ENCODE measurements at places on chromosomes 5 and 9.
A peak's percentile ranks its signal among the peaks of the same experiment; 100 is the strongest.

DNA sequence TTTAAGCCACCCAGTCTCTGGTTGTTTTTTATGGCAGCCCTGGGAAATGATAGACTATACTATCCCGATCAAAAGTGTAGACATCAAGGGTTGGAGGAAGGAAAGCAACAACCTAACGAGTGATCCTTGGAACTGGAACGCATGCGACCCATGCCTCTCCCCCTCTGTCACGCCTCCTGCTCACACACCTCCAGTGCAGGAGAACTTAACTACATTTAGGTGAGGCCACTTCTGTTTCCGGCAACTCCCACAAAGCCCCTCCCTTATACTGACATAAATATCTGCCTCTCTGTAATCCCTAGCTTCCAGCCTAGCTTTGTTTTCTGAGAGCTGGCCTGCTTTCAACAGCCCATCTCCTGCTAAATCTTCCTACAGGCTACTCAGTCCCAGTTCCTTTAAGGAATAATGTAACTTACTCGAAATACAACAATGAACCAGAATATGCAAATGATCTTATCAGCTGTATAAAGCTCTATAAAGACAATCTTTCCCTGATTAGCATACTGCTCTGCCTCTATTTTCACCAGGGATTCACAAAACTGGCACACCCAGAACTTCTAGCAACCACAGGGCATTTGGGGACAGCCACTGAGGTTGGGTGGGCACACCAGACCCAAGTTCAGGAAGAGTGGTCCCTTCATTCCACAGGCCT lies 73.9 kb downstream of the GABBR2 start:
- no peak for DNase-seq

DNA sequence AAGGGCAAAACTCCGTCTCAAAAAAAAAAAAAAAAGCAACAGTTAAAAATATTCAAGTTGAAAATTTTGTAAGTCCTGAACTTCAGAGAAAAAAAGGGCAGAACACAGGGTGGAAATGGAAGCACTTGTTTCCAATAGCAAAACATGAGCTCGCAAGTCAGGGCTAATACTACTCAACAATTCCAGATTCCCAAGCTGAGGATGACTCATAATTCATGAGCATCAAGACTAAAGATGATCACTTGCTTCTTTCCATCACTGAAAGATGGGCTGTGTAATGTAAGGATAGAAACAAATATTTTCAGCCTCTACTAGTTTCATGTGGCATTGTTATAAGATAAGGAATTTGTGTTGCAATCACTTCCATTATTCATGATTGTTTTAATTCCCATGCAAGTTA lies 33.5 kb upstream of the FST start:
- no peak for DNase-seq

DNA sequence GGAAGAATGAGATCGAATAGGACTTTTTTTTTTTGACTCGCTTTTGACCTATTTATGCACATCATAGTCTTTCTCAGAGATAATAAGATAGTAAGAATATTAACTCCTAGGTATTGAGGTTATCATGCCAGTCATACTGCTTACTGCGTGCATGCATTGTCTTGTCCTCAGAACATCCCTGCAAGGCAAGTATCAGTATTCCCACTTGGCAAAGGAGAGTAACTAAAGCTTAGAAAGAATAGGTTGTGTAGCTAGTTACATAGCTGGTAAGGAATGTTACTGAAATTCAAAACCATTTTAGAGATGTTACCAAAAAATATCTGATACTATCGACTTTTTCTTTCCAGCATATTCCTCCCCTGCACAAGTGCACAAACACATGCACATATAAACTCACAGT lies 296.1 kb upstream of the CLINT1 start:
- no peak for DNase-seq

GRCh38 chr9:119284118-119284517 lies 85.1 kb downstream of the BRINP1 start:
- no peak for DNase-seq

DNA sequence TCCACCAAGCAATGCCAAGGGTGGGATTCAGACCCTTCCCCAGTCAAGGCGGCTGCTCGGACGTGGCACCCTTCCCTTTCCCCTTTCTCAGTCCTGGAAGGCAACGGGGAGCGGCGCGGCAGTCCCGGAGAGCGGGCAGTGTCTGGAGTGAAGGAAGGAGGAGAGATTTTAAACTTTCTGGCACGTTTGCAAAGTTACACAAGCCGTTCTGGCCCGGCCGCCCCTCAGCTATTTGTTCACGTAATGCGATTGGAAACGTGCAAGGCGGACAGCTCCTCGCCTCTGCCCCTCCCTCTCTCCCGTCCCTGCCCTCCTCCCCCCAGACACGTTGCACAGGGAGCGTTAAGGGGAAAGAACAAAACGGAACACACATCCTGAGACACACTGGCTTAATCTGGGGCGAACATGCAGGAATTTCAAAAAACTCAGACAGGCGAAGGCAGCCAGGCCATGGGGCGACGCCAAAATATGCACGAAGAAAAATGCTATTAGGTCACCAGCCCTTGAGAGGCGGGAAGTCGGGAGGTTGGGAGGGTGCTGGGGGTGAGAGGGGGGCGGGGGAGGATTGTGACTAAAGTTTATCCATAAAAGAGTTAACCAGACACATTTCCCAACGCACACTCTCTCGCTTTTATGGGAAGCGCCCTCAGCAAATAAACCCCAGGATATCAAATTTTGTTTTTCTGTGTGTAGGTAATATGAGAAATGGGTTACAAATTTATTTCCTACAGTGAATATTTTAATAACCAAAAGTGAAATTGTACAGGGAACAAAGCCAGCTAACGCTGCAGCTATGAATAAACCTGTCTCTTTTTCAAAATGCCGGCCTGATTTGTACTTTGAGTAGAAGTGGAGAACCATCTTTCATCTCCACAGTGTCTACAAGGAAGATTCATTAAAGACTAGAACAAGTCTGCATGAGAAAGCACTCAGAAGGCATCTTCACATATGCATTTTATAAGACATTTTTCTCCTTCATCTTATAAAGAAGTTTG lies at the start of gene LOX:
Gene LOX (minus strand): TSS at position 144 of the 995 bp plus-strand sequence. CDS start 274 bp downstream, outside the sequence.
- peak; percentile 72 for DNase-seq

DNA sequence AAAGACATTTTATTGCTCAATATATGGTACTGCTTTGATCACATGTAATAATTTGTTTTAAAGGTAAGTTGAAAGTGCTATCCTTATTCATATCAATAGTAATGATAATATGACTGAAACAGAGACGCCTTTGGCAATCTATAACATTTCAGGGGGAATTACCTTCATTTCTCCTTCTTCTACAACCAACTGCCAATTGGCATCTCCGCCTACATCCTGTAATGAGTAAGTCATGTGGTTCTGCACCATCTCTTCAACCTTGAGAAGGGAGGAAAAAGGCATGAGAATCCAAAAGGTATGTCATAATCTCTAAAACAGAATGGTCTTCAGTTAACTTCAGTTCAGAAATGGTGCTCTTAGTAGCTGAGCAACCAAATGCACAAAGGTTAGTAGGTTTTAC lies 52.4 kb downstream of the HMGCR start:
- DNase-seq, result no peak

GRCh38 chr9:92763721-92764380 lies 782 bp downstream of the BICD2 start:
- no peak for DNase-seq

DNA sequence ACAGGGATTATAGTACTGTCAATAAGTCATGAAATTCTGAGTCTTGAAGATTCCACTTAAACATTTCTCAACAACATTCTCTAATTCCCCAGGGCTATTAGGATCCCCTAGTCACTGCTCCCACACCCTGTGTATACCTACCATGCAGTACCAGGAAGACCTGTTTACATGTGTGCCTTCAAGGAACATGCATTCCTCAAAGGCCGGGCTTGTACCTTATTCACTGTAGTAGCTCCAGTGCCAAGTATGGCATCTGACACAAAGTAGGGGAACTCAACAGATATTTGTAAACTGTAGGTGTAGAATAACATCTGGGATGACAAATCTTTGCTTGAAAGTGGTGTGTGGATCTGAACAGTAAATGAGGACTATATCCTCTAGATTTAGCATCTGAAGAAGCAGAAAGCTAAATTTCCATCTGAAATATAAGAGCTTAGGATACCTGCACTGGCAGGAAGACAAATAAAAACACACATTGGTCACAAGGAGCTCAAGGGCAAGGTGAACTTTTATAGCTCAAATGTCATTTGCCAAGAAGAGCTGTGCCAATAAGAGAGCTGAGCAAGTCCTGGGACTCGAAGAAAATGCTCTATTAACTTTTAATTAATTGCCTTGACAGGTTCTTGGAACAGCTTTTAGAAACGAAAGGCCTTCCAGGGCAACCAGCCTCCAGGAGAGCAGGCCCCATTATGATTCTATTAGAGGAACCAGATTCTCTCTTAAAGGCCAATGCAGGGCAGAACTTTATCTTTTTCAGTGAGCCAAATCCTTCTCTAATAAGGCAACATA lies 52.3 kb upstream of the MYOT start:
- no peak for DNase-seq

GRCh38 chr9:8570776-8571175 lies 771.2 kb upstream of the DMAC1 start:
- DNase-seq, result no peak

- DNase-seq, result no peak
Measured at GRCh38 chr5:18119156-18119785, 485.0 kb downstream of the TAF11L14 start.

- no peak for DNase-seq
Measured at GRCh38 chr5:36507332-36507952, 99.0 kb upstream of the SLC1A3 start.

DNA sequence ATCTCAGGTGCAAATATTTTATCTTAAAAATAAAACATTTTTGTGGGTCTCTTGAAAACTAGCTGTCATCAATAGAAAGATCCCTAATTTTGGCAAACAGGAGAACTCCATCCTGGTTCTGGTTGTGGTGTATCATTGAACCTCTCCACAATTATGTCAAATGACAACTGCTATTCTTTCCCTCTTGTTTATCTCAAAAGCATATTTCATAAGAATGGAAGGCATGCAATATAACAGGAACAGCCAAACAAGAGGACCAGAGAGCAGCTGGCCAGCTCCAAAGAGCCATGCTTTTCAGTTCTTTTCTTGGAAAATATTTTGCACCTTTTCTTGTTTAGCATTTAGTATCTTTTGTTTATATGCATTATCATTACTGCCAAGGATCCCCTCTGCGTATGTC lies 125.4 kb downstream of the ADAMTS6 start:
- no peak for DNase-seq

- no peak for DNase-seq
Measured at GRCh38 chr9:92406477-92406876, 2.1 kb upstream of the OGN start.

GRCh38 chr5:2381861-2382260 lies 369.6 kb downstream of the IRX2 start:
- no peak for DNase-seq

DNA sequence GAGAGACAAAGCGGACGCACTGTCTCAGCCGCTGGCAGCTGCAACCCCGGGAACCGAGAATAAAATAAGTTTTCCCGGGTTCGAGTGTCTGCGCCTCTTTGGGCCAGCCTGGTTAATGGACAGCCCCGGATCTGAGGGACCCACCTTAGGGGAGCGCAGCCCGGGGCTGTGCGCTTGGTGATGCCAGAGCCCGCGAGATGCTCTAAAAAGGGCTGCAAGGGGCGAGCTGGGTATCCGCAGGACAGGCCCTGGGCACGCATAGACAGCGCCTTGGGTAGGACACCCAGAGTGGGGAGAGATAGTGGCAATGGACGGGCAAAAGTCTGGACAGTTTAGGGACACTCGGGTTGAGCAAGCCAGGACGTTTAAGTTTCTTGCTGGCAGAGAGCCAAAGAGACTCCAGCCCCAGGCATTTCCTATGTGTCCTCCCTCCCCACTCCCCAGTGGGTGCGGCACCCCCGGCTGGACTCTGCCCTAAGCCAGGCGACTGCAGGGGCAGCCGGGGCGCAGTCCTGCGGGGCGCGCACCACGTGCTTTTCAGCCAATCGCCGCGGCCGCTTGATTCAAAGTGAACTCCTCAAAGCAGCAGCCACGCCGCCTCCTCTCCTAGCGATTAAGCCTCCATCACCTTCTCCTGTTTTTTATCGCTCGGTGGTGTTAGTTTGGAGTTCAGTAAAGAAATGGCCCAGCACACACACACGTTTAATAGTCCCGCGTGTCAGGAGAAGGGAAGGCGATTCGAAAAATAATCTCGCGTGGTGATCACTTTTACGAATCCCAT lies 616 bp upstream of the ENC1 start:
- peak; percentile 58 for DNase-seq

GRCh38 chr9:12813960-12814876 lies 39.4 kb downstream of the LURAP1L start:
- DNase-seq, result no peak

GRCh38 chr5:142309747-142310318 lies 15.0 kb downstream of the SPRY4 start:
- DNase-seq, result no peak

- DNase-seq, result no peak
Measured at GRCh38 chr5:14120176-14120575, 23.0 kb upstream of the TRIO start.

GRCh38 chr5:36059571-36060419 lies 6.9 kb downstream of the UGT3A2 start:
- DNase-seq, result no peak

- no peak for DNase-seq
Measured at GRCh38 chr5:51746023-51746422, 362.8 kb downstream of the ISL1 start.

DNA sequence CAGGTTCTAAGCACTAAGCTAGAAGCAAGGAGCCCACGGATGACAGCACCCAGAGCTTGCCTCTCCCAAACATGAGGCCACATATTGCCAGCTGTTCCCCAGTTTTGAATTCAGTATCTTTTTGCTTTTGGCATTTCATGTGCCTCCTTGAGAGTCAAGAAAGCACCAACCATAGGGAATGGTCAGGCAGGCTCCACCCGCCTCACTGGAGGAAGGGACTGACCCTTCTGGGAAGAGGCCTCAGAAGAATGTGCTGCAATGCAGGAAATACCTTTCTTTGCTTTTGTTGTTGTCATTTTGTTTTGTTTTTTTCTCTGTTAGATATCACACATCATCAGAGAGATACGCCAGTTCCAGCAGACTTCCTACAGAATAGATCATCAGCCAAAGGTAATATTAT lies 13.7 kb upstream of the CKMT2 start:
- DNase-seq, result no peak

DNA sequence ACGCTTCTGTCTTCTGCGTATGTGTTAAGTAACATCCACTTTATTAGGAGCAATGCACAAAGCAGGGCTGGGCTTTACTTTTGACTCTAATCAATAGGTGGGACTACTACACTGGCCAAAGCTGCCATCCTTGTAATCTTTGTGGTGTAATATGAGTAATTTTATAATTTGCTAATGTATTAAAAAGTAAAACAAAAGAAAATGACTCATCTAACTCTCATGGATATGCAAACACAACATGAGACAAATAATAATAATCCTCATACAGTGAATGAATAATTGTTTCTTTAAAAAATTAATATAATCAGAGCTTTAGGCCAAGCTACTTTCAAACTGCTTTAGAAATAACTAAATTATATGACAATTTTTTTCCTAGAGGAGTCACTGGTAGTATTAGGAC lies 90.7 kb downstream of the NR3C1 start:
- no peak for DNase-seq

DNA sequence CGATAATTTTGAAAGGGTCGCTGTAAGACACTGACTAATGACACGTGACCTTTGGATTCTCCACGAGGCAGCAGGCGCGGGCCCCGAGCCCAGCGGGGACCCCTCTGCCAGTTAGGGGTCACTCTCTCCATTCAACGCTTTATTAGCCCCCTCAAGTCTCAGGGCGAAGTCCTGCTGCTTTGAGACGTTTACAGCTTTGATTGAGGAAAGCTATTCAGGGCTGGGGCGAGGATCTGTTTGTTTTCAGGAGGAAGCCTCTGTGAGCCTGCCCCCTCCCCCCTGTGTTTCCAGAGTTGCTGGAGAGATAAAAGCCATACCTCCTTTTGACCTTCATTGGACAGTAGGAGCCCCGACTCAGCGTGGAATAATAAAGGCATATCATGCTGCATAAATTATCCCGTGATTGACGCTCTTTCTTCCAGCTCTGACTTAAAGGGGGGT lies 31.4 kb upstream of the MSX2 start:
- DNase-seq, result no peak
